ENCODE measurements at places on chromosomes 16 and 17.
A peak's percentile ranks its signal among the peaks of the same experiment; 100 is the strongest.

DNA sequence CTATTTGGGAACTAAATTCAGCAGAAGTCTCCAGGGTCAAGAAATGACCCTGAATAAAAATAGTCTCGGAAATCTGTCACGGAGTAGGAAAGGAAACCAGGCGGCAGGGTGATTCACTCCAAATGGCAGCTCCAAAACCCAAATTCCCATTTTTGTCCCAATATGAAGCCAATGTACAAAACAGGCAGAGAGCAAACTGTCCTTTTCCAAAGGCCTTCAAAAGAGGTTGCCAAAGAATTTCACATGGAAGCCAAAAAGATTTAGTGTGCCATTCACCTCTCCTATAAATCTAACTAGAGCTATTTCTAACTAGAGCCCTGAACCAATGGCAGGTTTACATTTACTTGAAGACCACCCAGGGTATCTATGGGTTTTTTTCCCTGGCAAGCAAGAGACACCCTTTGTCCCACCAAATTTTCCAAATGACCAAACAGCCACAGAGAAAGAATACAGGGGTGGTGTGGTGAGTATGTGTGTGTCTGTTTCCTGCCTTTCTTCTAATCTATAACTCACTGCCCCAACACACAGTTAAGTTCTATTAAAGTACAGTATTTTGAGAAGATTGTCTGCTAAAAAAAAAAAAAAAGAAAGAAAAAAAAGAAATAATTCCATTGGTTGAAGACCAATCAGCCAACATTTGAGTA lies 6.8 kb downstream of the MYO1D start:
- DNase-seq = no peak

DNA sequence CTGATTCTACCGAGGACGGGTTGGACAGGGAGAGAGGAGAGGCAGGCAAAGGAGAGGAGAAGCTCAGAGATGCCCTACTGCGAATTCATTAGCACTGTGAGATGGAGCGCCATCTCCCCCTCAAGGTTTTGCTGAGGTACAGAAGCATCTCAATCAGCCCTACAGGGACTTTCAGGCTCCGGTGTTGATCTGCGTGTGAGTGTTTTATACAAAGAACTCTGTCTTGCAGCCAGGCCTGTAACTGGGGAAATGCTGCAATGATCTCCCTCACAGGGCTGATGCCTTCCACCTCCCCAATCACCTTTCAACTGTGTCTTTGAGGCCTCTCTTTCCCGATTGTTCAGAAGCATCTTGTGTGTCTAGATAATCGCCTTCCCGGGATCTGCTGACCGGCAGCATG lies 74.8 kb downstream of the IRX6 start:
- no peak for DNase-seq

GRCh38 chr16:2163211-2163881 lies 7.8 kb downstream of the TRAF7 start:
- DNase-seq = no peak

- DNase-seq = no peak
Measured at GRCh38 chr16:1300664-1301476, 8.6 kb upstream of the UBE2I start.

- no peak for DNase-seq
Measured at GRCh38 chr16:87657621-87658192, 55.4 kb downstream of the JPH3 start.

GRCh38 chr17:1532836-1533602 lies 16.6 kb upstream of the INPP5K start:
- no peak for DNase-seq

GRCh38 chr17:32693194-32693897 lies 183.6 kb downstream of the MYO1D start:
- DNase-seq = peak; percentile 23

DNA sequence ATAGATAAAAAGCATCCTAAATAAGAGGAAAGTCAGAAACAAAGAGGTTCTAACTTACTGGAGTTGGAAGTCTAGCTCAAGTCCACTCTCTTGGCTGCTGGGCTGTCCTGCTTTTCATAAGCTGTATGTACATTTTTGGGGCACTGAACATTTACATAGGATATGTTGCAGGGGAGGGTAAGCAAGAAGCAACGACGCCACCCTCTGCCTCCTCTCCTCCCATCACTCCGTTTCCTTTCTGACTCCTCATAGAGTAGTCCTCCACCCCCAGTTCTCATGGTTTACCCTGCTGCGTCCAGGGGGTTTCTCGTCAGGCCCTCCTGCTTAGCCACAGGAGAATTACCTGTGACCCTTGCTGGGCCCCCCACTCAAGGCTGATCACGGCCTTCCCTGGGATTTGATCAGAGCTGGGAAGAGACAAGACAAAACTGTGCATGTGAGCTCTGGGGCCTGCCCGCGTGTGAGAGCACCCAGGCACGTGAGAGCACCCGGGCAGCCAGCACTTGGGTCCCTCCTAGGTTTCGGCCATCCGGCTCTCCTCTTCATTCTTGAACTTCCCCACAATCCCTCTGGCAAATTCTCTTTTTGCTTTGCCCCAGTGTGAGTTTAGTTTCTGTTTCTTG lies 37.1 kb downstream of the TMEM11 start:
- DNase-seq = no peak

DNA sequence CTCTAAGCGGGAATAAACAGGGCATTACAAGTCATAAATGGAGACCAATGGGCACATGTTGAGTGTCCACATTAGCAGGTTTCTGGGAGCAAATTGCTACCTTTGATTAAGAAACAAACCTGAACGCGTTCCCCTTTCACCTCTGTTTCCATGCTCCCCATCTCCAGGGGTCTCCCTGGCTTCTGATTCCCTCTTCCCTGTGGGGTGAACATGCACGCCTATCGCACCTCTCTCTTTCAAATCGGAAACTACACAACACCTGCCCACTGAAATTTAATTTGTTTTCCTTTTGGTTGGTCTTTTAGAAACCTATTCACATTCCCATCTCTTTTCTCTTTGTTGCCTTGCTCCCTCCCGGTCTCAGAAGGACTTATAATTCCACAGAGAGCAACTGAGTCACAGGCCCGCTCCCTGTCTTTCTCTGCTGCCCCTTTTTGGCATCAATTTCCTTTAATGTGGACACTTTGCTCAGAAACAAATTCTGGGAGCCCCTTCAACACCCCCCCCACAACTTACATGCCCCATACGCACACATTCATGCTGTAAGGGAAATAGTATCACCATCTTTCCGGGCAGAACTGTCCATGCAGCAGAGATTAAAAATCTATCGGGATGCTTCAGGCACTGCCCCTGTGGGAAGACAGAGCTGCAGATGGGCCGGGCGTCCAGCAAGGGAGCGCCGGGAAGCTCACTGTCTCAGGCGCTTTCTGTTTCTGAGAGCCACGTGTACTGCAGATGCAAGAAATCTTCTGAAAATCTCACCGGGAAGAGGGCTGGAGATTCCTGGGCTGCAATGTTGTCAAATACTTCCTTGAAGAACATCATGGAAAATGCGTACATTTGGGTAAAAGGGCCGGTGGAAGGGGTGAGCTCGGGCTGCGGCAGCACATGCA lies 7.2 kb upstream of the FOXF1 start:
- DNase-seq = no peak

GRCh38 chr17:33073416-33073815 lies 81.8 kb downstream of the SPACA3 start:
- no peak for DNase-seq

- no peak for DNase-seq
Measured at GRCh38 chr17:80705988-80706387, 161.3 kb downstream of the RPTOR start.

DNA sequence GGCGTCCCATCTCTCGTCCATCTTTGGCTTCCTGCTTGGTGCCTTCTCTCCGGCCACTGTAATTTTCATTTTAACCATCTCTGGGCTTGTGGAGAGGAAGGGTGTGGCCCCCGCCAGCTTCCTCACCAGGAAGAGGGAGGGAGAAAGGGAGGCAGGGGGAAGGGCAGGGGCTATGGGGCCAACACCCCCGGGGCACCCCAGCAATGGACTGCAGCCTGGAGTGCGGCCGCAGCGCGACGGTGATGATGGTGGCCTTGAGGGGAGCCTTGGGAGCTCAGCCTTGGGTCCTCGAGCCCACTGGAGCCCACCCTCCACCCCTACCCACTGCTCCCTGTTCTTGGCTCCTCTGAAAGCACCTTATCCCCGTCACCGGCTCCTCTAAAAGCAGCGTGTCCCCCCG lies 9.5 kb downstream of the METRNL start:
- DNase-seq = no peak

DNA sequence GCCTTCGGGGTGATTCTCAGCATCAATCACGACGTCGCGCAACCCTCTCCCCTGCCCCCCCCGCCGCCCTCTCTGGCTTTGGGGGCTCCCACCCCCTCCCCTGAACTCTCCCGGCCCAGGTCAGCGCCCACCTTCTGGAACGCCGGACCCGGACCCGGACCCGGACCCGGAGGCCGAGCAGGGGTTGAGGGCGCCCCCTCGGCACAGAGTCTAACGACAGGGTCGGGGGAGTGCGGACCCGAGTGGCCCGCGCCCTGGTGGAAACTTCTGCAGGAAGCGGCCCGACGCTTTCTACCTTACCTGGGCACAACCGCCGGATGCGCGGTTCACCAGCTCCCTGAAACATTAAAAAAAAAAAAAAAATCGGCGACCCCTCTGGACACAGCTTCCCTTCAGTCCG lies 16.2 kb downstream of the SALL1 start:
- no peak for DNase-seq

GRCh38 chr16:55433030-55433429 lies 46.0 kb upstream of the MMP2 start:
- no peak for DNase-seq

DNA sequence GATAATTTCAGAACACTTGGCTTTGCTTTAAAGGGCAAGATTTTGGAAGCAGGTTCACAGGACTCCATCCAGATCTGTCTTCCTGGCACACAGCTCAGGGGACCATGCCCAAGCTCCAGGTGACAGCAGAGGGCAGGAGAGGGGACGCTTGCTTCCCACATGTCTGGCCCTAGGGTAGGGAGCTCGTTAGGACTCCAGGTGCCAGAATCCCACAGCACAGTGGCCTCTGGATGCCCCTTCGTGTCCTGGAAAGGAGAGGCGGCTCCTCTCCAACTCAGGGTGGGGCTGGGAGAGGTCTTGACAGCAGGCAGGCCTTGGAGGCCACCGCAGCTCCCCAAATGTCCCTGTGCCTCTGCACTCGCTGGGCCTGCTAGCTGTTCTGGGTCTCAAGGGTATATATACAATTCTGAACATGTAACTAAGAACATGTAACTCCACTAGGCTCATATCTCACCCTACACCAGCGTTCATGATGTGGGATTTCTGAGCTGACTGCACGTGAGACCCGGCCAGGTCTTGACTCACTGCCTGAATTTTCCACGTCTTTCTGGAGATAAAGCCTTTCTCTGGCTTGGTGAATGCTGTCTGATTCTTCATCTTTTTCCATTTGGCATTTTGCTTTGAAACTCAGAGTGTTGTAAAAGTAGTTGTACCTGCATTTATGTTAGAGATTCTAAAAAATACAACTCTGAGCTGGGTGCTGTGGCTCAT lies 52.8 kb downstream of the MARCHF10 start:
- no peak for DNase-seq

- DNase-seq = no peak
Measured at GRCh38 chr17:64120159-64120810, 9.7 kb downstream of the ERN1 start.

DNA sequence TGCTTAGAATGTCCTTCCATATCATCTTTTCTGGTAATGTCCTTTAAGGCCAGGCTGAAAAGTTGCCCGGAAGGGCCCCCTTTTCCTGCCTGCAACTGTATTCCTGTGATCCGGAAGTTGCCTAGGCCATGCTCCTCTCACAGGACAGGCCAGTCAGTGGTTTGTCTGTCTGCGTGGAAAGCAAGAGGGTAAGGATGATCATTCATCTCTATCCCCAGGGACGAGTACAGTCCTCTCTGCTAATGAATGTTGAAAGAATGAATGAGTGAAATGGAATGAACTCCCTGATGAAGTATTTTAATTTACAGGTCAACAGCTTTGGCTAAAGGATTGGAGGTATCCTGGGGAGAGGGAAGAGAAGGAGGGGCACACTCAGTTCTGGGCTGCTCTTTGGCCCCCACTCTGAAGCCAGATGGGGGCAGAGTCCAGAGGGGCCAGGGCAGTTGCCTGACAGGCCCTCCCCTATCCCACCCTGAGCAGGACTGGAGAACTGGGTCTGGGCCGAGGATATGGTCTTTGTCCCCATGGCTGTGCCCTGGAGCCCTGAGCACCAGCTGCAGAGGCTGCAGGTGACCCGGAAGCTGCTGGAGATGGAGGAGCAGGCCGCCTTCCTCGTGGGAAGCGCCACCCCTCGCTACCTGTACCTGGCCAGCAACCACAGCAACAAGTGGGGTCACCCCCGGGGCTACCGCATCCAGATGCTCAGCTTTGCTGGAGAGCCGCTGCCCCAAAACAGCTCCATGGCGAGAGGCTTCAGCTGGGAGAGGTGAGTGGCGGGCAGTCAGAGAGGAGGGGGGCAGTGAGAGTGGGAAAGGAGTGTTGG lies 3.2 kb downstream of the AOC3 start:
- no peak for DNase-seq

DNA sequence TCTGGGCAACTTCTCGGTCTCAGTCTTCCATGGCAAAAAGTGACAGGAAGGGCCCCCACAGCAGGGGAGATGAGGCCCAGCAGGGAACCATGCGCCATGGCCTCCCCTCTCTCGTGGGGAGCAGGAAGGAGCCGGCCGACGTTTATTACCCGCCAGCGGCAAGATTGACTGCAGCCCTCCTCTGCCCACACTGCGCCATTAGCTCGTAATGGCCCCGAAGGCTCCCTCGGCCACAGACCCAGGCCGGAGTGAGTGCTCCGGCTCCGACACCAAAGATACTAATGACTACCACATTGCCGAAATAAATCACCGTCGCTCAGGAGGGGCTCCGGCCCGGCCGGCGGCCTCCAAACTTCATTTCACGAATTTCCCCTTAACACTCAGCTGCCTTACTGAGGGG lies 226.9 kb downstream of the C16orf78 start:
- no peak for DNase-seq

DNA sequence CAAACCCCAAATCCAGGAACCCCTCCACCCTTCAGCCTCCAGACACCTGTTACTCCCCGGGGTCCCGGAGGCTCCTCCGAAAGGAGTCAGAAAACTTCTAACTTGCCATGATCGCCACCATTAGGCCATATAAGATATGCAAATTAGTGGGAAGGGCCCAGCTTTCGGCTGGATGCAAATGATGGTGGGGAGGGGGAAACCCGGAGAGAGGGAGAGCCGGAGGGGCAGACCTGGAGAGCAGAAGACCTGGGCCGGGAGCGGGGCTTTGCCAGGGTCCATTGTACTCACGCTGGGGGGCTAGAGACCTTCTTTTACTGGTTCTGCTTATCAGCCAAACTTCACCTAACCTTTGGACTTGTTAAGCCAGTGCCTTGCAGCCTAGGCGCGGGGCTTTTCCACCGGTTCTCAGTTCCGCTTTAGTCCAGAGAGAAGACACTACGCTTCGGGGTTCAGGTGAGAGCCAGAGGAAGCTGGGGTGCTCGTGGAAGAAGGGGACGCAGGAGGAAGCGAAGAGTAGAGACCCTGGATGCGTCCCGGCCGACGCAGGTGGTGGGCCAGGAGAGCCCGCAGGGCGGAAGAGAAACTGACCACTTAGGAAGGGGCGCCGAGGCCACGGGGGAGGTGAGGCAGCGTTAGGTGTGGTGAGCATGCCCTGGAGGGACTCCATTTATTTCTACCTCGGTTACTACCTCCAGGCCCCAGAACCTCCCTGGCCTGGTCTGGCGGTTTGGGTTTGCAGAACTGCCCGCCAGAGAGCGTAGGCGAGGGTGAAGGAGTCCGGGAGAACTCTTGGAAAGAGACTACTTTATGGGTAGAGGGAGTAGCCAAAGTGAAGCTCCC lies at the start of gene HNF1B:
Gene HNF1B (minus strand): TSS at position 99 of the 840 bp plus-strand sequence. CDS start 175 bp downstream, outside the sequence.
- DNase-seq = no peak
